Endothelial cell (in vitro differentiated cells): ENCODE measurements at places on chromosomes 12 and 14.

GRCh38 chr14:104874110-104874531 is 9.1 kb downstream of the CEP170B start:
- no peak for DNase-seq

- no peak for DNase-seq
Measured at GRCh38 chr12:4041187-4041885, 168.1 kb upstream of the PARP11 start.

DNA sequence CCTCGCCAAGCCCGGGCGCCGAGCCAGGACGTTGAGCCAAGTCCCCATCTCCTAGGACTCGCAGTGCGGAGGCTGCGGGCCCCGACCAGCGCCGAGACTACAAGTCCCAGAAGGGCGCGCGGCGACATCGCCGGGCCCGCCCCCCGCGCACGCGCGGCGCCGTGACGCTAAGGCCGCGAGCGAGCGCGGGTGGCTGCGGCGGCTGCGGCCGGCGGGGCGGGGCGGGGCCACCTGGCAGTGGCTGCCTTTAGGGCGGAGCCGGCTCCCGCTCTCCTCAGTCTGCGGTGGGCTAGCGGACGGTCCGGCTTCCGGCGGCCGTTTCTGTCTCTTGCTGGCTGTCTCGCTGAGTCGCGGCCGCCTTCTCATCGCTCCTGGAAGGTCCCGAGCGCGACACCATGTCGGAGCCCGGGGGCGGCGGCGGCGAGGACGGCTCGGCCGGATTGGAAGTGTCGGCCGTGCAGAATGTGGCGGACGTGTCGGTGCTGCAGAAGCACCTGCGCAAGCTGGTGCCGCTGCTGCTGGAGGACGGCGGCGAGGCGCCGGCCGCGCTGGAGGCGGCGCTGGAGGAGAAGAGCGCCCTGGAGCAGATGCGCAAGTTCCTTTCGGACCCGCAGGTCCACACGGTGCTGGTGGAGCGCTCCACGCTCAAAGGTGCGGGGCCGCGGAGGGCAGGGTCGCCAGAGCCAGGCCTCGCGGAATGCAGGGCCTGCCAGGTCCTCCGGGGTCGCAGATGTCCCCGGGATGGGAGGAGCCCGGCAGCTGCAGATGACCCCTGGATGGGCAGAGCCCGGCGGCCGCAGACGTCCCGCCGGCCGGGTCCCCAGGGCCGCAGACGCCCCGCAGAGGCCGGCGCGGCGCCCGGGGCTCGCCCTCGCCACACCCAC is at the start of gene DYNC1H1:
Gene DYNC1H1 (plus strand): TSS at position 277 of the 884 bp plus-strand sequence. CDS start 119 bp downstream, at position 396.
- peak; percentile 94 for DNase-seq

DNA sequence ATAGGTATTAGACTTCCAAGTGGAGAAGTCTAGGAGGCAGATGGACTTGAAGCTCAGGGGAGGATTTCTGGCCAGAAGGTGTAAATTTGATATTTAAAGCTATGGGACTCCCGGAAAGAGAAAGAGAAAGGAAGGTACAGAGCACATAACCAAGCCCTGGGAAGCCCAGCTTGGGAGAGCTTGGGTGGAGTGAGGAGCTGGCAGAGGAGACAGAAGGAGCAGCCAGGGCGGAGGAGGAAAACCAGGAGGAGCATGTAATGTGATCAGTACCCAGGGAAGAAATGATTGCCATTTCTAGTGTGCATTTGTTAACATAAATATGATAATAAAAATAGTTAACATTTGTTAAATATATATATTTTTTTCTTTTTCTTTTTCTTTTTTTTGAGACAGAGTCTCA is 67.4 kb downstream of the KICS2 start:
- DNase-seq = no peak

DNA sequence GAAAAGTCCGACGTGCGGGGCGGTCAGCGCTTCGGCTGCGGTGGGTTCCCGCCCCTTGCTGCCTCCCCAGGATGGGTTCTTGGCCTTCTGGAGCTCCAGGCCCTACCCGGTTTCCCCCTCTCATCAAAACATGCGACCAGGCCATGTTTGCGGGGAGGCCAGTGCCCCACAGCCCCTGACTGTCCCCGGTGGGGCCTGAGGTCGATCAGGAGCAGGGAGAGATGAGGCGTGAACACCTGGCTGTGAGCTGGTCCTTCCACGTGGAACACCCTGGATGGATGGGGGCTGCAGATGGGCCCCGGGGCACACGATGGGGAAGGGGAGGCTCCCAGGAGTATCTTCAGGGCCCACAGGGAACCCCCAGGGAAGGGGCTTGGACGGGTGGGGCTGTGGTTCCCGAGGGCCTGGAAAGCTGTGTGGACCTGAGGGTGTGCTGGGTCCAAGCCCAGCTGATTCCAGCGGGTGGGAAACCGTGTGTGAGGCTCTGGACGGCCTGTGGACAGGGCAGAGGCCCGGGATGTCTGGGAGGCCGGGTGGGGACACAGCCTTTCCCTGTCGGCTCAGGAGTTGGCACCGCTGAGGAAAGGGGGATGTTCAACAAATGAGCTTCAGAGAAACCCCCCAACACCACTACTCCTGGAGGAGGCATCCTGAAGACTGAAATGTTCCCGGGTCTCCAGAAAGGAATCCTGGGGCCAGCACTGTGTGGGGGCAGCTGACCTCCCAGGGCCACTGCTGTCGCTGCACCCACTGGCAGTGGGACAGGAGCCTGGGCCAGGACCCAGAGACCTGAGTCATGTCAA is 187.0 kb upstream of the C14orf180 start:
- no peak for DNase-seq

GRCh38 chr12:107296681-107297089 is 203.3 kb upstream of the CRY1 start:
- no peak for DNase-seq

DNA sequence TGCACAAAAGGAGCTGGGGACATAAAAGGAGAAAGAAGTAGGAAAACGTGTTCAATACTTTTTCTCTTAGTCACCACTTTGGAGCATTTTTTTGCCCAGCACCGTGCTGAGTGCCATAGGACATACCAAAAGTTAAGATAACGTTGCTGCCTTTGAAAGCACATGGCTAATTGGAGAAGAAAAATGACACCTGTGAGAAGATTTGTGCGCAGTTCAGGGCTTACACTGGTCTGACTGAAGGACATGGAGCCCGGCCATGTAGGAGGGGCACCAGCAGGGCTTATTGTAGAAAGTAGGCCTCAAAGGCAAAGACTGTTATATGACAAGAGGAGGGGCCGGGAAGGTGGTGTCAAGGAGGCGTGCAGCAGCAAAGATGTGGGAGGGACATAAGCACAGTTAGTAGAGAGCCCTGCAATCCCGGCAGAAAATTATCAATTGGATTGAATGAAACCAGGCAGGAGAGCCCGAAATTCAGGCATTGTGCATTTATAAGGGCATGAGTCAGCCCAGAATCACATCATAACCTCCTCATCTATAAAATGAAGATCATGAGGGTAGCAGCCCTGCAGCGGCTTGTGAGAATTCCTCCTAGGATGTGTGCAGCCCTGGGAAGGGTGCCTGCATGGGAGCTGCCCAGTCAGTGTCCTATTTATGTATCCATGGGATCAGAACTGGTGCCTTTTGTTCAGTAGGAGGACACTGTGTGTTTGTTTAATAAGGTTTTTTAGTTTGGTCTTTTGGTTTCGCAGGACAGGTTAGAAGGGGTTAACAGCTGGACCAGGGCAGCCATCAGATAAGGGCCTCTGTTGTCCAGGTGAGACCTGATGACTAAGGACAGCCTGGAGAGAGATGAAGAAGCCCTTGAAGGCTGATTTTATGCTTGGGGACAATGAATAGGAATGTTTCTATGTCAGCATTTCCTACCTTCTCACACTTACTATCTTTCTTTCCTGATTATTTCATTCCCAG is 122.4 kb downstream of the GPR135 start:
- DNase-seq = no peak
